CD4-positive, alpha-beta T cell treated with Interleukin-17A for 4 hours (primary cell): ENCODE measurements at places on chromosomes 5 and 9.

DNA sequence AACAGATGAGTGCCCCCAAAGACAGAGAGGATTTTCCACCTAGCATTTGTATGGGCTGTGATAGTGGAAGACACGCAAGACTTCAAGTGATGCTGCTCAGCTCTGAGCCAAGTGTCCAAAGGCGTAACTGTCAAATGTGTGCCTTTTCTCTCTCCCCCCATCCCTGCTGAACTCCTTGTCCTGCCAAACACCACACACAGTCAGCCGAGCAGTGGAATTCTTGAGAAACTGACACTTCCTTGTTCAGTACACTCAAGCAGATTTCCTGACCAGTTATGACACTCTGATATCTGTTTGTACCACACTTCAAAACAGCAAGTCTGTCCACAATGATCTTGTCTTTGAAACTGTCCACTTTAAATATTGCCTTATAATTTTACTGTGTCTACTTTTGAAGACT, 166.4 kb downstream of the PIK3R1 start:
- DNase-seq = no peak

GRCh38 chr5:64693636-64694035, 3.3 kb downstream of the SHISAL2B start:
- DNase-seq = no peak

DNA sequence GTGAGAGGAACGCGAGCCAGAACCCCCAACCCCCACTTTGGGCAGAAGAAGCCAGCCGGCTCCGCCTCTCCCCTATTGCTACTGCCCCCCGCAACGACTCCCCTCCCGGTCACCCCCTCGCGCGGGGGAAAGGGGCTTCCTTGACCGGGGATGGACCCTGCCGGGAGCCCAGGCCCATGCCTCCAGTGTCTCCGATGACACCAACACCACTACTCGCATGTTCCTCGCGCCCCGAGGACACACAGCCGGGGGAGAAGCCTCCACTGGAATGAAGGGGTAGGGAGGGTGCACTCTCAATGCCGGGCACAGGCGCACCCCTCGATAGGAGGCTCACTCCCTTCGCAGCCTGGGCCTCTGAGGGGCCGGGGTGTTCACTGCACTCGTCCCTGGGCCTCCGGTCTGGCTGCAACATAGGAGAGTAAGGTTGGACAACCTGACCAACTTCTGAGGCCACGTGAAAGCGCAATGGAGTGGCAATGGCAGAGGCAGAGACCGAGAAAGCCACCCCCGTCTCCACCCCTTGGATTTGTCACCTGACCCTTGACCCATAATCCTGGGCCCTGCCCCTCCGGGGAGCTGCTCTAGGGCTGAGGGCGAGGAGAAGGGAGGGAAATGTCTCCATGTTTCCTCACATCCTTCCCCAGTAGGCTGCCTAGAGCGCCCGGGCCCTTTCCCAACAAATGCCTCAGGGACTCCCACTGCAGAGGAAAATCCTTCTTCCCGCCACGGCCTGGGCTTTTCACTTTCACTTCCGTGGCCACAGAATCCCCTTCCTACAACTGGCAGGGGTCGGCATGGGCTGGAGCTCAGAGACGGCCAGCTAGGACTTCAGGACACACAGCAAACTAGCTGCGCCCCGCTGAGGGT, 1.1 kb upstream of the CNTFR start:
- DNase-seq = no peak

GRCh38 chr9:71628247-71628646, 140.1 kb downstream of the CEMIP2 start:
- DNase-seq = peak; percentile 9

DNA sequence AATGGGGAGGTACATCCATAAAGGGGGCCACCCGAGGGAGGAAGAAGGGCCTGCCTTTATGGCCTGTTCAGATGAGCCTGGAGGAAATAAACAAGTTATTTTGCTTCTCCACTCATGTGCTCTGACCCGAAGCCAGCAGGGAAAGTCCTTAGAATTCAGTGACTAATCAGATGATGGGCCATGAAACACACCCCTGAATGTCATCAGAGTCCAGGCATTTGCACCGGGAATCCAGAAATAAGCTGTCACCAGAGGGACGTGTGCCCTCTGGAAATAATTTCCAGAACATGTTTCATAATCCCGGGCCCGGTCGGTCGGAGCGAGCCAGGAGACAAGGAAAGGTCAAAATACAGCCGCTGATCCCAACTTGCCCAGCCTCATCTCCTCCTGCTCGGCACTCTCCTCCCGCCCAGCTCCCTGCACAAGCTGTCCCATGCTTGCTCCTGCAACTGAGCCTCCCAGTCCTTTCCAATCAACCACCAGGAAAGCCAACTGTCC, 73.6 kb upstream of the ZNF622 start:
- DNase-seq = no peak

DNA sequence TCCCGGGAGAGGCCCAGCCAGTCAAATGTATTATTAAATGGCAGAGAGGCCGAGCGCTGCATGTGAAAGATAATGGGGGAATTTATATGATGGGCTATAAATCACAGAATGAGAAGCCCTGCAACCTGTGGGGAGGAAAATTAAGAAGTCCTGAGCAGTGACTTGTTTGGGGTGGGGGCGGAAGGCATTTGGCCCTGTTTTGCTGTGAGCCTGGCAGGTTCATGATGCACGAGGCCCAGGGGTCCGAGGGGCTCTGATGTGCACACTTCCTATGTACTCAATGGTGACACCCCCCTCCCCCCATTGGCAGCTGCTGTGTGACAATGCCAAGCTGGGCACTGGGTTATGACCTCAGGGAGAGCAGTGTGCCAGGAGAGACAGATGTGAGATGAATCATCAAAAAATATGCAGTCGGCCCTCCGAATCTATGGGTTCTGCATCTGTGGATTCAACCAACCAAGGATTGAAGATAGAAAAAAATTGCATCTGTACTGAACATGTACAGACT, 13.7 kb upstream of the DAB2IP start:
- no peak for DNase-seq

GRCh38 chr9:37209431-37210386, 89.3 kb downstream of the ZCCHC7 start:
- DNase-seq = no peak

GRCh38 chr5:42905827-42906226, 94.1 kb upstream of the SELENOP start:
- DNase-seq = no peak

GRCh38 chr9:38284039-38284575, 108.4 kb upstream of the ALDH1B1 start:
- no peak for DNase-seq

DNA sequence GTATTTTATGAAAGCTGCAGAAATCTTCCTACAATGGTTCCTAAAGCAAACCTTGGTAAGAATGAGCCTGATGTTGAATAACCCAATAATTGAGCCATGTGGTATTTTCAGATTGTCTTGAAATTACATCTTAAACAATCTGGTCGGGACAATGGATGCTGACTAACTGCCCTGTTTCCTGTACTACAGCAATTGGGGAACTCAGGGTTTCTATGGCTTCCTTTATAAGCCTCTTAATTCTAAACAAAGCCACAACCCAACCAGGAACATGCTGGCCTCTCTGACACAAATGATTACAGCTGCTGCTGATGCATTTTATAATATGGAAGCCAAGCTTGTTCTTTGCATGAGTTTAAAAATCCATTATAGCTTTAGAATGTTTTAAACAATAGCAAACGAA, 30.2 kb downstream of the PTPN3 start:
- no peak for DNase-seq

DNA sequence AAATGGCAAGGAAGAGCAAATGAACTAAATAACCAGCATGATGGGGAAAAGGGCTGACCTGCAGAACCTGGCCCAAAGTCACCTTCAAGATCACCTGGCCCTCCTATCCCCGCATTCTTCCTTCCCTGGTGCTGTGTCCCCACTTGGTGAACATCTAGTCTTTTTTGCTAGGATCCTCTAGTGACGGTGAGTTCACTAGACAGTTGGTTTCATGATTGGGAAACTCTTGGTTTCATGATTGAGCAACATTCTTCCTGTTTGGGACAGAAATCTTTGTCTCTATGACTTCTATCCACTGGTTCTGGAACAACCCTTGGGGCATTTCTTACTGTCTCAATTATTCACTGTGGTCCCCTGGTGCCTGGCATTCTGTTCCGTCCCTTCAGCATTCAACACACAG, 50.2 kb upstream of the DAB2IP start:
- DNase-seq = no peak

GRCh38 chr9:38414040-38414723, 10.1 kb downstream of the IGFBPL1 start:
- DNase-seq = no peak

DNA sequence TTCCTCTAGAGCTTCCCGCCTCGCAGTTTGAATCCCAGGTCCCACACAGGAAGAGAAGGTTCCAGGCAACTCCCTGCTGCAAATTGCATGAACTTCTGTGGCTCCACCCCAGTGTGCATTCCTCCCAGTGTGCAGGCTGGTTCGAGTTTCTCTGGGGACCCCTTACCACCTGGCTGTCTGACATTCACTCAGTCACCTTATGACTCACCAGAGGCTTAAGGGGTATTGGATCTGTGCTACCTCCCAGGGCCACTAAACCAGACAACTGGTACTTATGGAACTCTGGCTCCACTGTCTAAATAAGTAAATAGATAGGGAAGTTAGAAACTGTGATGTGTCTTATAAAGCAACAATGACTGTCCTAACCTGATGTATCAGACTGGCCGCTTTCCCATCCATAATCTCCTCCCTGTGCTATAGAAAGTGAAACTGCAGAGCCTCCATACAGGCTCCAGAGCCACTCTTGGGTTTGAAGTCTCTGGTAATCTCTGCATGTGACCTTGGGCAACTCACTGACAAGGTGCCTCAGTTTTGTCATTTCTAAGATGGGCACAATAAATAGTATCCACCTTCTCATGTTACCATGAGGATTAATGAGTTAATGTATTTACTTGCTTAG, 720.6 kb downstream of the SEMA5A start:
- DNase-seq = no peak

GRCh38 chr5:95417971-95418370, 26.8 kb downstream of the FAM81B start:
- no peak for DNase-seq

DNA sequence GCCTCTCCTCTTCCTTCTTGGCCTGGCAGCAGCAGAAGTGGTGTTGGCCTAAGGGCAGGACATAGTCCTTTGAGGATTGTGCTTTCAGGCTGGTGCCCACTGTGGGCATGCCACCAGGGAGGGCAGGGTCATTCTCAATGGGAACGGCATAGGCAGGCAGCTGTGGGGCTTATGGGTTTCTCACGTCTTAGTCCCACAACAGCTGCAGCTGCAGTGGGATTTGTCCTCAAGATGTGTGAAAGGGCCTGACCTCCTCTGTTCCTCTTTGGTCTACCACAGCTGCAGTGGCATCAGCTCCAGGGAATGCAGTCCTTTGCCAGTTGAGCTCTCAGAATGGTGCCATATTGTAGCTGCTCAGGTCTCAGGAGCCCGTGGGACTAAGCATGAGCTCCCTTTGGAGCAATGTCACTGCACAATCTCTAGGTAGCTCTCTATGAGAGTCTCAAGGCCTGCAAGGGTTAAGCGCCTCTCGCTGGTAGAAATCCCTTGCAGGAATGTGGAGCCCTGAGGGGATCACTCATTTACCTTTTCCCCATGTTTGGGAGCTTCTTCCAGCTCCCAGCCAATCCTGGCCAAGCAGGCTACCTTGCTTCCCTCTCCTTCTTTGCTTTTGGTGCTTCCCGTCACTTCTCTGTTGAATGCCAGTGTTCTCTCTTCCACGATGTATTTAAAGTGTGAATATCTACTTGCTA, 104.8 kb downstream of the GNA14 start:
- DNase-seq = no peak

DNA sequence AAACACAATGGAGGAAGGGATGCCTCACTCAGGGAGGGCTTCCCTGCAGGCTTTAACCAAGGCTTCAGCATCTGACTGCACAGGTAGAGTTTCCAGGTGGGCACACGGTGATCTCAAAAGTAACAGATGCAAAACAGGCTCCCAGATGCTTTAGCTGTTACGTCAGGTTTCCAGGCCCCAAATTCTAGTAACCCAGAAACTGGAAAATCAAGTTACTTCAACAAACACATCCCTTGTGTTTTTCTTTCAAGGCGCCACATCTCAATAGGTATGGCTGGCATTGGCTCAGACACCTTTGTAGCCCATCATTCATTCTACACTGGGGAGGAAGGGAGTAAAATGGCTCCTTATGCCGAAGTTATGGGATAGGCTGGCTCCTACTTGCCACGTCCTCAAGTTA, 27.4 kb downstream of the NRG2 start:
- no peak for DNase-seq

GRCh38 chr9:92480986-92481633, 1.2 kb downstream of the ASPN start:
- no peak for DNase-seq

- DNase-seq = no peak
Observed at GRCh38 chr5:53671447-53671846, 111.0 kb downstream of the NDUFS4 start.

GRCh38 chr5:8695902-8696845, 827.2 kb downstream of the MTRR start:
- no peak for DNase-seq

DNA sequence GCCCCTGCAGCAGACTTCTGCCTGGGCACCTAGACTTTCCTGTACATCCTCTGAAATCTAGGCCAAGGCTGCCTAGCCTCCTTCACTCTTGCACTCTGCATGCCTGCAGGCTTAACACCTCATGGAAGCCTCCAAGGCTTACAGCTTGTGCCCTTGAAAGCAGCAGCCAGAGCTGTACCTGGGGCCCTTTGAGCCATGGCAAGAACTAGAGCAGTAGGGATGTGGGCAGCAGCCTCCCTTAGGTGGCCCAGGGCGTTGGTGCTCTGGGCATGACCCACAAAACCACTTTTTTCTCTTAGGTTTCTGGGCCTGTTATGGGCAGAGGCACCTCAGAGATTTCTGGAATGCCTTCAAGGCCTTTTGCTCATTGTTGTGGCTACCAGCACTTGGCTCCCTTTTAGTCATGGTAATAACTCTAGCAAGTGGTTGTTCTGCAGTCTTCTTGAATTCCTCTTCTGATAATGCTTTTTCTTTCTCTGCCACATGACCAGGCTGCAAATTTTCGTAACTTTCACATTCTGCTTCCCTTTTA, 606.2 kb downstream of the TLE4 start:
- no peak for DNase-seq

GRCh38 chr9:26781906-26782305, 110.7 kb downstream of the CAAP1 start:
- DNase-seq = no peak

- no peak for DNase-seq
Observed at GRCh38 chr5:150114102-150114641, 27.8 kb upstream of the CSF1R start.

DNA sequence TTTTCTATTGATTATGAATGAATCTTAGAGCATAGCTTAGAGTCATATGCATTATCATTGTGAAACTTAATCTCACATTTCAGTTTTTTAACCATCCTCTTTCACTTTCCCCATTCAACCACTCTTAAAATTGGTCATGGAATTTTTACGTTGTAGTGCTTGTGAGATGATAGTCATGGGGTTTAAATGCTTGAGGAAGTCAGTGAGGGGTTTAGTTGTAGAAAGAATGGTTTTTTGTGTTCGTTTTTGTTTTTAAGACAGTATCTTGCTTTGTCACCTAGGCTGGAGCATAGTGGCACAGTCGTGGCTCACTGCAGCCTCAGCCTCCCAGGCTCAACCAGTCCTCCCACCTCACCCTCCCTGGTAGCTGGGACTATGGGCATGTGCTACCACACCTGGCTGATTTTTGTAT, 19.6 kb downstream of the UGCG start:
- DNase-seq = no peak

- DNase-seq = no peak
Observed at GRCh38 chr5:130102375-130102774, 198.1 kb downstream of the CHSY3 start.

- DNase-seq = no peak
Observed at GRCh38 chr5:123098767-123099513, 9.9 kb downstream of the PRDM6 start.

GRCh38 chr5:115835481-115835880, 5.9 kb downstream of the ATG12 start:
- DNase-seq = no peak
